Hematopoietic multipotent progenitor cell treated with erythropoietin and hydrocortisone succinate and interleukin-3 and kit ligand, for 8 days (in vitro differentiated cells): ENCODE measurements at places on chromosomes 1 and 21.
A peak's percentile ranks its signal among the peaks of the same experiment; 100 is the strongest.

GRCh38 chr1:104018922-104019674, 269.4 kb downstream of the AMY1C start:
- no peak for DNase-seq

GRCh38 chr1:206448471-206448870, 21.8 kb upstream of the IKBKE start:
- DNase-seq = no peak

- DNase-seq = no peak
Observed at GRCh38 chr1:116948046-116948445, 38.3 kb downstream of the PTGFRN start.

GRCh38 chr1:60612790-60613189, 469.6 kb upstream of the NFIA start:
- DNase-seq = no peak

DNA sequence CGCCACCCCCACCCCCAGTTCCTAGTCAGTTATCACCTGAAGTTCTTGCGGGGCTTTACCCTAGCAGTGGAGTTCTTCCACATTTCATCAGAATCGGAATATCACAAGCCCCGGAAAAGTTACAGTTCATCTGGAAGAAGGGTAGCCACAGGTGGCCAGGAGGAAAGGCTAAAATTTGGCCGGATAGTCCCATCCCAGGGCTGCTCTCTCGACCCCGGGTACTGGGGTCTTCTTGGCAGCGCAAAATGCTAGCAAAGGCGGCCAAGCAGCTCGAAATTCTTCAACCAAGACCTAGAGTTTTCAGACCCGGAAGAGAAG, 7.9 kb downstream of the HLX start:
- no peak for DNase-seq

GRCh38 chr21:42939582-42940413, 14.4 kb upstream of the ERVH48-1 start:
- DNase-seq = no peak

GRCh38 chr1:26412180-26412840, 1.7 kb downstream of the LIN28A start:
- no peak for DNase-seq

- DNase-seq = no peak
Observed at GRCh38 chr1:60620087-60620486, 462.3 kb upstream of the NFIA start.

DNA sequence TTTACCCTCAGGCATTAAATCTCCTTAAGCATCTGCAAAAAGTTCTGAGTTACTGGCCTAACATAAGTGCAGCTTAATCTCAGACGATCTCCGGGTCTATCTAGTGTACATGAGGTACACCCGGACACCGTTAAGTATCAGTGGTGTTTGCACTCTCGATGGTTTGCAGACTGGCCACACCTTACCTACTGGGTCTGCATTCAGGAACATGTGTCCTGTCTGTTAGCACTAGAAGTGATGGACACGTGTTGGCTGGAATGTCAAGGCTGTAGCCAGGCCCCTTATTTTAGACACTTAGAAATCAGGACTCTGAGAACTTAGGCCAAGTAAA, 783 bp upstream of the AGL start:
- peak; percentile 42 for DNase-seq

- DNase-seq = peak; percentile 59
Observed at GRCh38 chr21:28336314-28336713, 656.4 kb downstream of the LTN1 start.

- DNase-seq = no peak
Observed at GRCh38 chr1:14590411-14591180, 7.9 kb upstream of the KAZN start.

DNA sequence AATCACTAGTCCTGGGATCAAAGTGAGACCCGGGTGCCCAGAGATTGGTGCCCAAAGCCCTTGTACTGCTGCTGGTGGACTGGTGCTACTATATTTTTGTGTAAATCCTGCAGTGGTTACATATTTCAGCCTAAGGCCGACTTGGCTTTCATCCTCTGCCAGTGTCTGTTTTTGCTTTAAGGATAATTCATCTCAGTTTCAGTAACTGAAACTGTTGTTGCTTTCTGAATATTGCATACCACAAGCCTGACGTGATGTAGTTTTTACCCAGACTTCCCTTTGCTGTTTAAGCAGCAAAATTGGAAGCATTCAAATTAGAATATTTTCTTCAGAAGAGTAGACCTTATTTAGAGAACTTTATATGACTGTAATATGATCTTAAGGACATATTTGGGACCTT, 341.8 kb downstream of the RYR2 start:
- no peak for DNase-seq

DNA sequence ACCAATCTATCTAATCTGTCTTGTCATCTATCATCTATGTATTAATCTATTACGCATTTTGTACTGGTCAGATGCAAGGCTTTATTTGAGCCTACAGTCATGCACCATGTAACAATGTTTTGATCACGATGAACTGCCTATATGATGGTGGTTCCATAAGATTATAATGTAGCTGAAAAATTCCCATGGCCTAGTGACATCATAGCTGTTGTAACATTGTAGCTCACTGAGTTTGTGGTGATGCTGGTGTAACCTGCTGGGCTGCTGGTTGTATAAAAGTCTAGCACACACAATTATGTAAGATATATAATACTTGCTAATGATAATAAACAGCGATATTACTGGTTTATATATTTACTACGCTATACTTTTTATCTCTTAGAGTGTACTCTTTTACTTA, 64.8 kb upstream of the IGSF5 start:
- no peak for DNase-seq

GRCh38 chr1:67635055-67635809, 49.8 kb upstream of the GADD45A start:
- DNase-seq = peak; percentile 17

GRCh38 chr1:153366261-153366660, 8.6 kb downstream of the S100A9 start:
- no peak for DNase-seq

GRCh38 chr1:198623752-198624647, 14.8 kb upstream of the PTPRC start:
- DNase-seq = no peak

DNA sequence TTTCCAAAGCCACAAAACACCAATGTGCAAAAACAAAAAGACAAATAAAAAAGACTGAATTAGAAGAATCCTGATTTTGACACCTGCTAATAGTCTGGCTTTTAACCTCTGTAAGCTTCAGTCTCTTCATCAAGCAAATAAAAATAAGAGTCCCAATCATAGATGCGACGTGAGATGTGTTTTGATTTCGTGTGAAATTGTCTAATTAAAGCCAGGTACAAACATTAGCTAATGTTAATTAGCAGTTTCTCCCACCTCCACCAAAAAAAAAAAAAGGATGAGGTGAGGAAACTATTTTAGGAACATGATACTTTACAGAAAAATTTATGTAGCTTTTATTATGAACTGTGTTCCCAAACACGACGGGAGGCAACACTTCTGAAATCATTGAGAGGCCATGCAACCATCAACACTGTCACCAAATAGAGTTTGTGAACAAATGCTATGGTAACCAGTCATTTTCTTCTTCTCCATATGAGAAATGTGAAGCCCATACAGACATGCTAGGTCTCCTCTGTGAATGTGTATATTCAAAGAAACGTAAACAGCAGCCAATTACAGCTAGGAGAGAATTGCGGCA, 6.7 kb upstream of the EVI5 start:
- DNase-seq = no peak

- DNase-seq = no peak
Observed at GRCh38 chr1:1894354-1895059, 3.6 kb upstream of the GNB1 start.

DNA sequence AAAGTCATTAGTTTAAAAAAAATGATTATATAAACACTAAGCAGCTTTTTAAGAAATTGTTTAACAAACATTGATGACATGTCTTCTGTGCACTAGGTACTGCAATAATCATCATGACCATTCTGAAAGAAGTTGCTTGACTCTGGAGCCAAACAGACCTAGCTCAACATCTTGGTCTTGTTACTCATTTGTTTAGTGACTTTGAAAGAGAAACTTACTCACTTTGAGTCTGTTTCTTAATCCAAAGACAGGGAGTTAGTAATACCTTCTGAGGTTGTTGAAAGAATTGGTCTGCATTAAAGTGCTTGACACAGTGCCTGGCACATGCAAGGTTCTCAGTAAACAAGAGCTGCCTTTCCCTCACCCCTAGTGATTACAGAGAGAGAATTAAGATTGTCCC, 84.4 kb downstream of the SGIP1 start:
- DNase-seq = no peak

DNA sequence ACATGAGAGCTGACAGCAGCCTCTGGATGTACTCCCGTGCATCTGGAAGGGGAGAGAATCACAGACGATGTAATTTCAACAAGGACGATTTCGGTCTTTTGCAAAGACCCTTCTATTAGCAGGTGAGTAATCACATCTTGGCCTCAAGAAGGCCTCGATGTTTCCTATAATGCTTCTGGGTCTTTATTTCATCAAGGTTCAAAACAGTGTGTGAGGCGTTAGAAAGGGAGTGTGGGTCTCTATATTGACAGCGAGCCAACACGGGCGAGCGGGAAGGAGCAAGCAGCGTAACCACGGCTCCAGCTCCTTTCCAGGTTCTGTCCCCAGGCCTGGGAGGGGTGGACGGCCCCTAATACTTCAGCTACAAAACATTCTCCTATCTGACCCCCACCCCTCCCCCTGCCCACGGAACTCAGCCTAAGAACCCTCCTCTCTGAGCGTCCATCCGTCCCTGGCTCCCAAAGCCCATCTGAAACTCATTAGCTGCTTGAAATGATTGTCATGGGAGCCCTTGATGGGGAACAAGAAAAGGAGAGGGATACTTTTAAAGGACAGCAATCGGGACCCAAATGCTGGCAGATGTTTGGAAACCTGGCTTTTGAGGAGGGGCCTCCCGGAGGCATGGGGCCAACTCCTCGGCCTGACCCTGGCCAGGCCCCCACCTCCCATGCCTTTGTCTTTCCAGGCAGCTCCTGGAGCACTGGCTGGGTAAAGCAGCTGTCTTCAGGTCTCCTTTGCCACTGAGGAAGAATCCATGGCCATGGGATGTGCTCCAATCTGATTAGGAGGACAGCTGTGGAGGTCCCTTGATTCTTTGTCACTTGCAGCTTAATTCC, 250.8 kb downstream of the FOXD2 start:
- DNase-seq = no peak

DNA sequence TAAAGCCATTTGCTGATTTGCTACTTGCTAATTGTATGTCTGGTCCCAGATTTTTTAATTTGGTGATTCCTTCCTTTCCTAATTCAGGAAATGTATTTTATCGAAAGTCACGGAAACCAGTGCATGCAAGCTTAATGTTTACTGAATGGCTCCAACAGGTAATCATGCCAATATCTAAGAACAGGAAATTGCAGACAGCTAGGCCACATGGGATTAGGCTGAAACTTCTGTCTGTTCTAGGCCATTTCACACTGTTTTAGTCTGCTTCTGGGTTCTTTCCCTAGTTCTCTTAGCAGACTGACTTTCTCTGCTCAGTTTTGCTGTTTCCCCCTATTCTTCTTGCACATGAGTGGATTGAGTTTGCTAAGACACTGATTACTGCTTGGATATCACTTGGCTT, 111.4 kb downstream of the NTNG1 start:
- no peak for DNase-seq

DNA sequence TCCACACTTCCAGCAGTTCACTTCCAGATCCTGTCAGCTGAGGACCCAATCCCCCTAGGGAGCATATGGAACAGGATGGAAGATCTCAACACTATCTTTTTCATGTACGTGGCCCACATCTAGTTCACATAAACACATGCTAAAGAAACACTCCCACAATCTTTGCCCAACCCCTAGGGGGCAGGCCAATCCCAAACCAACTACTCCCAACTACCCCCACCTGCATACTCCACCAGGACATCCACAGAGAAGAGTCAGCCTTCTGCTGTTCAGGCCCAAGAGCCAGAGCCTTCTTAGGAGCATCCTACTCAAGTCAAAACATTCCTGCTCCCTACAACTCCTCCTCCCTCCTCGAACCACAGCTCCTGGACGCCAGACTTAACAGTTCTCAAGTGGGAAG, 5.6 kb upstream of the SLC5A9 start:
- DNase-seq = no peak

GRCh38 chr21:15221799-15222386, 157.1 kb upstream of the NRIP1 start:
- no peak for DNase-seq

GRCh38 chr1:206505702-206506355, 1.5 kb upstream of the RASSF5 start:
- DNase-seq = no peak

DNA sequence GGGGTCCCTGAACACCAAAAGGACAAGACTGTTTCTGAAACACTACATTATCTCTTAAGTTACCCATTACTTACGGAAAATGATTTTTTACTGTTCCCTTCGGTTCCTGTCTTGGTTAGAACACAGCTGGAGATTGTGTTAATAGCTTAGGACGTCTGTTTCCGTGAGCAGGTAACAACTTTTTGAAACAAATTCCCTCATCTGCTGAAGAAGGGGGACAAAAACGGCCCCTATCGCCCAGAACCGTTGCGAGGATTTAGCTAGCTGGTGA, 67.8 kb downstream of the SLC35A3 start:
- DNase-seq = no peak

- no peak for DNase-seq
Observed at GRCh38 chr1:119660253-119661083, 12.4 kb upstream of the ZNF697 start.

- DNase-seq = no peak
Observed at GRCh38 chr1:87778896-87779295, 450.2 kb downstream of the LMO4 start.

GRCh38 chr1:3234956-3235355, 166.0 kb downstream of the PRDM16 start:
- no peak for DNase-seq

GRCh38 chr1:41631971-41632370, 147.5 kb upstream of the EDN2 start:
- DNase-seq = no peak
